ENCODE measurements at places on chromosomes 12 and 14.

DNA sequence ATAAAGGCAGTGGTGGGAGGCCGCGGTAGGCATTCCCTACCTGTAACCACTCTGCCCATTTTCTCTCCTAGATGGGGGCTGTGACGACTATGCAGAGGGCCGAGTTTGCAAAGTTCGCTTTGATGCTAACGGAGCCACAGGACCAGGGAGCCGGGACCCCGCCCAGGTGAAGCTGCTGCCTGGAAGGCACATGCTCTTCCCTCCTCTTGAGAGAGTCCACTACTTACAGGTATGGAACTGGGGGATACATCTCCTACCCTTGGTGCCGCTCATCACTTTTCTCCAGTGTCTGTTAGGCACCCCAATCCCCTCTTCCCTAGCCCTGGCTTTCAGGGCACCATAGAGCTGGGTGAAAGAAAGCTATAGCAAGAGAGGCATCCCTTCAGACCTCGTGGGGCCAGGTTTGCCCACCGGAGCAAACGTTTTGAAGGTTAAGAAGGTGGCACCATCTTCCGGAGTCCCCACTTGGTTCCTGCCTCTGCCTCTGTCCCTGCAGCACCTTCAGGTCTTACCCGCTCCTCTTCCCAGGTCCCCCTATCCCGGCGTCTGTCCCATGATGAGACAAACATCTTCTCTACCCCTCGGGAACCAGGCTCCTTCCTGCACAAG is 2.0 kb upstream of the P3H3 start:
- DNase-seq, result no peak

- no peak for DNase-seq
Measured at GRCh38 chr12:13088496-13088895, 15.0 kb downstream of the GSG1 start.

DNA sequence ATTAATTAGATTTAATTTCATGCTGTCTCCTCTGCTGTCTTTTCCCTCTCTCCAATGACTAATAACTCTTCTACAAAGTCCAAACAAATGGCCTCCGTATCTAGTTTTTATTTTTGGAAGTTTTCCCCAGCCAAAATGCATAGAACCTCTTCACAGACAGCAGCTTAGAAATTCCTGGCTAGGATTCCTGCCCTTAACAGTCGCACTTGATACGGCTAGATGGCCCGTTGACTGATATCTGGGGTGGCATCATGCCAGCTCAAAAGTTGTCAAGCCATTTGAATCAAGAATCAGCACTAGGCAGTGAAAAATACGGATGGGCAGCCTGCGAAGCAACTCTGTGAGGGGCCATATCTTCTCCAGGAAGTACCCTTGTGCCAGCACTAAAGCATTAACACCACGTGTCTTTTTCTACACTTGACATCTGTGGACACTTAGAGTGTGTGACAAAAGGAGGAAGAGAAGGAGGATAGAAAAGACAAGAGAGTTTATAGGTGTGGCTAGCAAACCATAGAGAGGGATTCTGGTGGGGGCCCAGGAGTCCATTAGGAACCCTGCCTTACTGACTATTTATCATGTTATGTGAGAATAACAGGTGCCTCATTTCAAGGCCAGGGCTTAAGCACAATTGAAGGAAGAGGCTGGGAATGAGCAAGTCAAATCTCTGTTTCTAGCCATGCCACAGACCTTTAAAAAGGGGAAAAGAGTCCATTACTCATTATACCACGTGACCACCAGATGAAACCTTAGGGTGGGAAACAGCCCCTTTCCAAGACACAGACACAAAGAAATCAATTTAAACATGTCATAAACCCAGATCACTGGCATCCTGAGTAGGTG is 39.2 kb upstream of the KRR1 start:
- DNase-seq, result no peak

DNA sequence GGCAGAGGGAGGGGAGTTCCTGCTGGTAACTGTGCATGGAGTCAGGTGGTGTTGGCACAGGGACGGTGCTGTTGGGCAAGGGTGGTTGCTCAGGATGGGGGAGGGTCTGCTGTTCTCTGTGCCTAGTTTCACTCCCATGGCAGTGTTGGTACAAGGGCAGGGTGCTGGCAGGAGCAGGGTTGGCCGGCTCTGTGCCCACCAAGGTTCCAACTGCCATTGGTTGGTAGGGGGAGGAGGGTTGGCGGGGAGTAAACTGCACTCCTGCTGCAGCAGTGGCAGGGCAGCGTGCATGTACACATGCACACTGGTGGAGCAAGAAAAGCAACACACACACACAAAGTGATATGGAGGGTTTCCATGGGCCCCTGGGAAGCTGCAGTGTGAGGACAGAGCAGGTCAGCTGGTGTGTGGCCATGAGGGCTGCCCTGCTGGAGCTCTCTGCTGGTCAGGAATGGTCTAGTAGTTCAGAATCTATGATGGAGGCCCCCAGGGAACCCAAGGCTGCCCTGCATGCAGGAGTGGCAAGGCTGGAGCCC is 269.9 kb upstream of the MGAT4C start:
- DNase-seq, result no peak

- no peak for DNase-seq
Measured at GRCh38 chr12:75606956-75607355, 95.5 kb upstream of the KRR1 start.

- DNase-seq, result no peak
Measured at GRCh38 chr12:98221243-98221808, 294.1 kb upstream of the TMPO start.

GRCh38 chr12:6941782-6942181 is 1.8 kb upstream of the RNU7-1 start:
- DNase-seq, result no peak

DNA sequence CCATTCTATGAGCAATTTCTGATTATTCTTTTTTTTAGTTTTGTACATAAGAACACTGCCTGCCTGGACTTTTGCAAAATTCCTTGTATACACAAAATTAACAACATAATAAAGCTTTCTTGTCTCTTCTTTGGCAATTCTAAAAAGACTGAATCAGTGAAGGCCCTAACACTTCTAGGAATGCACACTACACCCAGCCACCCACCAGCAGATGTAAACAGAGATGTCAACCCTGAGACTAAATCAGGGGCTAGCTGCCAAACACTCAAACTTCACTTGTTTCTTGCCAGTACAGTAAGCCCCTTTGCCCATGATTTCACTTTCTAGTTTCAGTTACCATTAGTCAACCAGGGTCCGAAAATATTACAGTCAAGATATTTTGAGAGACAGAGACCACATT is 15.5 kb downstream of the DCAF5 start:
- DNase-seq, result no peak

DNA sequence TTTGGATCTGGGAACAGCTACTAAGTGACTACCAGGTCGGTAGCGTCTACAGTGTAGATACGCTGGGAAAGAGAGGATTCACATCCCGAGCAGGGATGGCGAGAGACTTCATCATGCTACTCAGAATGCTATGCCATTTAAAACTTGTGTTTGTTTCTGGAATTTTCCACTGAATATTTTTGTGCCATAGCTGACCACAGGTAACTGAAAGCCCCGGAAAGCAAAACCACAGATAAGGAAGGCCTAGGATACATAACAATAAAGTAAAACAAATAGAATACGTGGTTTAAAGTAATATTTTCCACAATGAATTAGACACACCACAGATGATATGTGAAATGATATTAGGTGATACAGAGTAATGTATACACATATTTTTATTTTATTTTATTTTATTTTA is 7.9 kb upstream of the HCAR1 start:
- DNase-seq, result no peak

Data from KBM-7 (cell line).